ENCODE measurements at places on chromosomes 4 and X. TPM values are rescaled to one million over a fixed set of nuclear protein-coding genes. Genes with fewer than 3 reads are reported as not detected.

The ARSJ gene
- total RNA-seq = 50.0 TPM

The ARMCX1 gene
- total RNA-seq = 22.4 TPM

The CCSER1 gene
- 1.8 TPM for total RNA-seq

The BCORL1 gene
- total RNA-seq = 13.1 TPM

The RHOXF1 gene
- total RNA-seq = not detected

DNA sequence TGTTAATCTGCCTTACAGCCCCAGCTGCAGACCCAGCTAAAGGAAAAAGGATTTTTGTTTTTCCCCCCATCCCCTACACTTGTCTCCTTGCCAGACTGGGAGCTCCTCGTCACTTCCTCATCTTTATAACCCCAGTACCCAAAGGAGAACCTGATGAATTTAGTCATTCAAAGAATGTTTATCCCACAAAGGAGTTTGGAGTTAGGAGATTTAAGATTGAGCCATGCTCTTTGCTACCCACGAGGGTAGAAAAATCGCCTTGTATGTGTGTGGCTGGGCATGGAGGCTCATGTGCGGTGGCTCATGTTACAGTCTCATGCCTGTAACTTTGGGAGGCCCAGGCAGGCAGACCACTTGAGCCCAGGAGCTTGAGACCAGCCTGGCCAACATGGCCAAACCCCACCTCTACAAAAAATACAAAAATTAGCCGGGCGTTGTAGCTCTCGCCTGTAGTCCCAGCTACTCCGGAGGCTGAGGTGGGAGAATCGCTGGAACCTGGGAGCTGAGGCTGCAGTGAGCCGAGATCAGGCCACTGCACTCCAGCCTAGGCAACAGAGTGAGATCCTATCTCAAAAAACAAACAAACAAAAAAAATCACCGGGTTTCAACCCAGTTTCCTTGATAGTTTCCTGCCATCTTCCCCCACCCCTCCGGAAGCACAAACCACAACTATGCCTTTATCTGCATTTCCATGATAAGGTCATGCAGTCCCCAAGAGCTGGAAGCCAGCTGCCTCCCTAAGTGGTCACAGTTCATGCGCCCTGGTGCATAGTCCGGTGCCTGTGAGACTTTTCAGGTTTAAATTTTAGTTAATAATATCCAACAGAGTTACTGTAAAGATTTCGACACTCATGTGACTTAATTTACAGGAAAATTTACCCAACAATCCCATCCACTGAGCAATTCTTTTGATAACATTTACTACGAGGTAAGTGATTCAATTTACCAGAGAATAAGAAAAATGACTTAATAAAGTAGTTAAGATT lies 1.5 kb downstream of the CFAP97 start:
- peak; percentile 44 for DNase-seq
- peak overlapping the region; percentile 79 for H3K27ac ChIP-seq

- H3K4me3 ChIP-seq = no peak overlapping the region
- H3K4me1 ChIP-seq = peaks cover 11% of the 10 kb centered on the region
- H3K36me3 ChIP-seq = no peaks in the 10 kb centered on the region
- DNase-seq = no peak
- no peak overlapping the region for H3K27ac ChIP-seq
Observed at GRCh38 chrX:107880054-107880610, 54.5 kb downstream of the MID2 start.

GRCh38 chrX:16187024-16187760 lies 19.9 kb downstream of the MAGEB17 start:
- peaks cover 31% of the 10 kb centered on the region for H3K4me1 ChIP-seq
- DNase-seq = peak; percentile 24
- H3K4me3 ChIP-seq = no peak overlapping the region
- no peaks in the 10 kb centered on the region for H3K36me3 ChIP-seq

DNA sequence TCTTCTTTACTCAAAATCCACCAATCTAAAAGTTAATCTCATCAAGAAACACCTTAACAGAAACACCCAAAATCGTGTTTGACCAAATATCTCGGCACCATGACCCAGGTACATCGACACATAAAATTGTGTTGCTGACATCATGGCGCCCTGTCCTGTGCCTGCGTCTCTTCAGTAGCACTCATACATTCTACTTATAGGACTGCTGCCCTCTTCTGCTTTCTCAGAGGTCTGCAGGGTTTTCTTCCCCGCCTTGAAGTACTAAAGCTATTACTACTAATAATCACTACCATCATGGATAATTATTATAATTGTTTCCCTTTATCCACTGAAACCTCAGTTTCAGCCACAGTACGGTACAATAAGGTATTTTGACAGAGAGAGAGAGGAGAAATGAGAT lies 1403.1 kb upstream of the TENM3 start:
- H3K27ac ChIP-seq = no peak overlapping the region
- DNase-seq = no peak
- H3K4me3 ChIP-seq = no peak overlapping the region
- H3K27me3 ChIP-seq = no peaks in the 10 kb centered on the region
- no peaks in the 10 kb centered on the region for H3K36me3 ChIP-seq
- no peaks in the 10 kb centered on the region for H3K4me1 ChIP-seq

DNA sequence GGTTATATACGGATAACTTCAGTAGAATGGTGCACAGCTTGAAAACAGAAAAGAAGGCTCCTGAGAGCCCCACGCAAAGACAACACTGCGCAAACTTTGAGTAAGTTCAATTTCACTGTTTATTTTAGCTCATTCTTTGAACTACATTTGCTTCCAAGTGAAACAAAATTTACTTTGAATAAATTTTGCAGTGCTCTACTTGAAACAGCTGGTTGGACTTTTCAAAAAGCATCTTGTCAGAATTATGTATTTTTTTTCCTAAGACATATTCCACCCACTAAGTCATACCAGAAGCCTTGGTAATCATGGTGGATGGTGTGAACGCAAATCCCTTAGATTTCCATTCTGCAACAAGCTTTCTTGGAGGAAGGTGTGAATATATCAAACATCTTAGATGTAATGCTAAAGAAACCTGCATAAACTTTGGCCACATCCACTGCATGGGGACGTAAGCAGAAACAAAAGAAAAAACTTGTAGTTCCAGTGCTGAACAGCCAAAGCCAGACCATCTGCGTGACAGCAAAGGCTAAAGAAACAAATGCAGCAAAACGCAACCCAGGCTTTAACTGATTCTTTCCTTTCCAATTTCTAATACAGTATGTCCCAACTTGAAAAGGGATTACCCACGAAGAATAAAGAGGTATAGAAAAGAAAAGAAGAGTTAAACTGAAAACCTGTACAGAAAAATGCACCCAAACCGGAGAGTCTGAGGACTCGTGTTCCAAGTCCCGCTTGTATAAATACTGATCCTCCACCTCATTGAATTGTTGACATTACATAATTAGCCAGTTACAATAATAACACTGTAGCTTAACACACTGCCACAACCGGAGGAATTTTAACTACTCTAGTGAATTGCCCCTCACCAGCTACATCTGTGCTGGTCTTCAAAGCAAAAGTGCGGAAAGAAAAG lies 90.9 kb downstream of the SH3RF1 start:
- no peak overlapping the region for H3K27ac ChIP-seq
- H3K27me3 ChIP-seq = no peaks in the 10 kb centered on the region
- H3K4me1 ChIP-seq = peaks cover 6% of the 10 kb centered on the region
- peak; percentile 13 for DNase-seq

DNA sequence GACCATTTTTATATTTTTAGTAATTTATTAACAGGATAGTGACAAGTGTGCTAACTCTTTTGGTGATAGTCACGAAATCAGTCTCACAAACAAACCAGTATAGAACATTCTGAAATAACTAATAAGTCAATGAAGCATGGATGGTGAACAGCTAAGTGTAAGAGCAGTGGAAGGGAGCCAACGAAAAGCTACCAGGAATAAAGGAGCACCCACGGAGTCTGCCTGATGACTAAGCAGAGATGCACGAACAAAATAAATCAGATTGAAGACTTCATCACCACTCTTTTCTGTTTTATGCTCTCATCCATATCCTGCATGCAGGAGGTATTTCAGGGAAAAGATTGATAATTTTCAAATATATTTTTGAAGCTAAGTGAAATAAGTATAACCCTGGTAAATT lies 891.1 kb upstream of the HS3ST1 start:
- H3K36me3 ChIP-seq = no peaks in the 10 kb centered on the region
- no peaks in the 10 kb centered on the region for H3K27me3 ChIP-seq
- no peak overlapping the region for H3K4me3 ChIP-seq
- H3K4me1 ChIP-seq = no peaks in the 10 kb centered on the region
- no peak for DNase-seq
- H3K27ac ChIP-seq = no peak overlapping the region

- no peak overlapping the region for H3K4me3 ChIP-seq
- no peaks in the 10 kb centered on the region for H3K27me3 ChIP-seq
- no peaks in the 10 kb centered on the region for H3K4me1 ChIP-seq
- H3K36me3 ChIP-seq = no peaks in the 10 kb centered on the region
Observed at GRCh38 chr4:152471251-152471792, 64.6 kb downstream of the FBXW7 start.

DNA sequence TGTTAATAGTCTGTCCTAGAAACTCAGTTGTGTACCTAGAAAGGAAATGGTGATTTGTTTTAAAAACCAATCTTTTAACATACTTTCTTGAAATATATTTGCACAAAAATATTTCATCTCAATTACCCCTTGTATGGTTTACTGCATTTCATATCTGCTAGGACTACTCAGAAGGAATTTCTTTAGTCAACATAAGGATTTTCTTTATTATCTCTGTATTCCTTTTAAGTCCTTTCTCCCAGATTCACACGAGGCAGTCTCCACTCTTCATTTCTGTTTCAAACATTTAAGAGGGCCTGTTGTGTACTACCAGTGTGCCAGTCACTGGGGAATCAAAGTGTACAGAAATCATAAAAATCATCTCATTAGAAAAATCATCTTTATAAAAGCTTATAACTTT lies 28.8 kb downstream of the NFKB1 start:
- H3K36me3 ChIP-seq = no peaks in the 10 kb centered on the region
- no peak overlapping the region for H3K27ac ChIP-seq
- no peak for DNase-seq

GRCh38 chr4:119861731-119862130 lies 204.9 kb downstream of the MAD2L1 start:
- DNase-seq = no peak
- H3K27me3 ChIP-seq = no peaks in the 10 kb centered on the region

DNA sequence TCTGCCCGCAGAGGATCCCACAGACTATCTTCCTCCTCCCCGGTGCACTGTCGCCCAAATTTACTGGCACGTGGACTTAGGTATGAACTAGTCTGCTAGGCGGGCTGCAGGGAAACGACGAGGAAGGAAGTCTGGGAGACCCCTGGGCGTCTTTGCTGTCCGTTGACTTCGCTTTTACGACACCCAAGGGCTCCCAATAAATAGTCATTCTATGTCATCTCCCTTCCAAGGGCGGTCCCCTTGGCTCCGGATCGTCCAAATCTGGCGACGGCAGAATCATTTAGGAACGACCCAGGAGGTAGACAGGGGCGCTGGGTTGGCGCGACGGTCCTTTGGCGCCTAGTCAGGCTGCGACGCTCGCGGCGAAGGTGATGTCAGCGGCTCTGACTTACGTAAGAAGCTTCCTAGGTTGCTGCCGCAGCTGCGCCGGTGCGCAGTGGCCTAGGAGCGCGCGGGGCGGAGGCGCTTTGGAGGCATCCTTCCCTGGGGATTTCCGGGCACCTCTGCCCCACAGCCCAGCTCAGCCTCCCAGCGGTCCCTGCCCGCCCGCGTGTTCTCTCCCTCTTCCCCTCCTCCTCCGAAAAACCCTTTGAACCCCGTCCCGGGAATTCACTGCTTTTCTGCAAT lies 2.2 kb downstream of the NHS start:
- H3K27ac ChIP-seq = no peak overlapping the region
- H3K4me3 ChIP-seq = no peak overlapping the region
- peak; percentile 1 for DNase-seq

GRCh38 chr4:152000518-152000917 lies 239.7 kb upstream of the GATB start:
- DNase-seq = no peak
- no peak overlapping the region for H3K4me3 ChIP-seq
- no peaks in the 10 kb centered on the region for H3K36me3 ChIP-seq
- no peaks in the 10 kb centered on the region for H3K27me3 ChIP-seq
- H3K27ac ChIP-seq = no peak overlapping the region

- peak; percentile 67 for DNase-seq
- peaks cover 4% of the 10 kb centered on the region for H3K27me3 ChIP-seq
- no peak overlapping the region for H3K4me3 ChIP-seq
- H3K27ac ChIP-seq = no peak overlapping the region
- no peaks in the 10 kb centered on the region for H3K36me3 ChIP-seq
Observed at GRCh38 chr4:155403886-155404285, 27.1 kb upstream of the MAP9 start.

- no peaks in the 10 kb centered on the region for H3K4me1 ChIP-seq
- H3K27me3 ChIP-seq = no peaks in the 10 kb centered on the region
- no peak for DNase-seq
- no peak overlapping the region for H3K4me3 ChIP-seq
- H3K36me3 ChIP-seq = no peaks in the 10 kb centered on the region
- H3K27ac ChIP-seq = no peak overlapping the region
Observed at GRCh38 chr4:28010577-28011240, 1150.1 kb downstream of the STIM2 start.

- no peak for DNase-seq
- H3K36me3 ChIP-seq = no peaks in the 10 kb centered on the region
- H3K27me3 ChIP-seq = no peaks in the 10 kb centered on the region
- H3K4me1 ChIP-seq = peaks cover 48% of the 10 kb centered on the region
- peak overlapping the region; percentile 93 for H3K27ac ChIP-seq
Observed at GRCh38 chr4:109432203-109432602, 1.4 kb upstream of the SEC24B start.

GRCh38 chr4:75512386-75513211 lies 1.6 kb downstream of the RCHY1 start:
- H3K27me3 ChIP-seq = no peaks in the 10 kb centered on the region
- H3K4me1 ChIP-seq = peaks cover 35% of the 10 kb centered on the region
- peak; percentile 88 for DNase-seq

DNA sequence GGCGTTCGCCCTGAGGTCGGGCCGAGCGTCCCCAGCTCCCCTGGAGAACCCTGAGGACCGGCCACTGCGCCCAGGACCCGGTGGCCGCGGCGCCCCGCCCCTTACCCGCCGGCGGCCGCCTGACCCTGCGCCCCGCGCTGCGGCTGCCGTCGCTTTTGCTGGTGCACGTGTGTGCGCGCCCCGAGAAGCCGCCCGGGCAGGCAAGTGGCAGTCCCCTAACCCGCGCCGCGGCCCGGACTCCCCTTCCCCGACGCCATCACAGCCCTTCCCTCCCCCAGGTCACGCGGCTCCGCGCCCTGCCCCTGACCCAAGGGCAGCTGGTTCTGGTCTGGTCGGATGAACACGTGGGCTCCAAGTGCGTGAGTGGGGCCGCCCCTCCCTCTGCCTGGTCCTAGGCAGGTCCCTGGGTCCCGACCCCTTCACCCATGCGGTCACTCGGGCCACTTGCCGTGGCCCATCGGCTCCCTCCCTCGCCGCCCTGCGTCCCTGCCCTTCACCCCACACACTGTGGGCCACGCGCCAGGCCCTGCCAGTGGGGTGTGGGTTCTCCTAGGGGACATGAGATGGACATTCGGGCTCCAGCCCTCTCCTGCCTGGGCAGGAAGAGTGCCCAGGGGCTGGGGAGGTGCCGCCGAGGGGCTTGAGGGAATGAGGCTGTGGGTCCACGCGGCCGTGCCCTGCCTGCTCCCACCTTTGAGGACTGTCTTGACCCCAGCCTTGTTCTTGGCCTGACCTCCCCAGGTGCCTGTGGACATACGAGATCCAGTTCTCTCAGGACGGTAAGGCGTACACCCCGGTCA lies 8.0 kb upstream of the FGFRL1 start:
- no peaks in the 10 kb centered on the region for H3K36me3 ChIP-seq
- peaks cover 31% of the 10 kb centered on the region for H3K27me3 ChIP-seq
- DNase-seq = no peak
- H3K4me3 ChIP-seq = no peak overlapping the region

GRCh38 chr4:172957216-172957615 lies 211.4 kb upstream of the GALNT7 start:
- H3K36me3 ChIP-seq = no peaks in the 10 kb centered on the region
- no peak overlapping the region for H3K27ac ChIP-seq
- H3K4me3 ChIP-seq = no peak overlapping the region

Measured in endothelial cell of umbilical vein (primary cell).